ENCODE measurements at places on chromosomes 1 and 21.

DNA sequence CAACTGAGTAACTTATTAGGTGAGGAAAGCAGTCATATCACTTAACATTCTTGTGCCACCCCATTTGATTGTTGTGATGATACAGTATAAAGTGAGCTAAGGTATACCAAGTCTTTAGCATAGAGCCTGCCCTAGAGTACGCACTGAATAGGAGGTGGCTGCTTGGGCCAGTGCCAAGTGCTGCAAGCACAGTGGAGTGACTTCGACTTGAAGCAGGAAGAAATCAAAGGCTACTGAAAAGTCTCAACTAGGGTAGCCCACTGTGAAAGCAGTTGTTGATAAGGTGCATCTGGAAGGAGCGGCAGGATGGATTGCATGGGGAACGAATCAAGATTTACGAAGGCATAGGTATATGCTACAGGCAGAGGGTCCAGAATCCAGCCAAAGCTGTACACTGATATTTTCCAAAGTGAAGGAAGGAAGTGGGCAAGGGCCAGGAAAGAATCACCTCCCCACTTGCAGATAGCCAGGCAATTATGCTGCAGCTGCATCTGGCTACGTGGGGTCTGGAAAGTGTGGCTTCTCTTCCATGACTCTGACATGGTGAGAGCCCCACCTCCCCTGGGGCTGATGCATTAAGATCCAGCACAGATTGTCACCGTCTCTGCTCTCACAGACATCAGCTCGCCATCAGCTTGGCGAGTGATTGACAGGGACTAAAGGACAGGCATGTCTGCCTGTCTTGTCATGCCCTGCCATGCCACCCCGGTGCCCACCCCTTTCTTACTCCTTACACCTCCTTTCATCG is 287.0 kb upstream of the PLXNA2 start:
- DNase-seq = peak; percentile 8

- DNase-seq = no peak
Observed at GRCh38 chr21:17900281-17900989, 81.3 kb upstream of the C21orf91 start.

DNA sequence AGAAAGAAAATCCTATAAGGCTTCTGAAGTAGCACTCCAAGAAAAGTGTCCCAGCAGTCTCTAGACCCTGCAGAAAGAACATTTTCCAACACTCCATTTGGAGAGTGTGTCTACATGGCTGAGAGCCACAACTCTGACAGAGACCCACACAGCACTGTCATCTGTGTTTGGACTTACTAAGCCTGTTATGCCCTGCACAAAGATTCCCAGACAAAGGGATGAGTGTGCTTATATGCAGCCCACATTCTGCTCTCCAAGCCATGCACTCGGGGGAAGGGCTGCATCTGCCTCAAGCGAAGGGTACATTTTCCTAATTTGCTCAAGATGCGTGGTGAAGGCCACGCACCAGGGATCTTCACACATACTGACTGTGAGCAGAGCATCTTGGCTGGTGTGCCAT is 24.4 kb upstream of the SLAMF6 start:
- no peak for DNase-seq

- no peak for DNase-seq
Observed at GRCh38 chr1:247456021-247456420, 1.9 kb downstream of the OR2B11 start.

Data from RPMI8226 (cell line).